Naive B cell (primary cell): ENCODE measurements at places on chromosomes 3 and 15.

- DNase-seq = no peak
Measured at GRCh38 chr3:128423525-128424147, 43.1 kb downstream of the DNAJB8 start.

DNA sequence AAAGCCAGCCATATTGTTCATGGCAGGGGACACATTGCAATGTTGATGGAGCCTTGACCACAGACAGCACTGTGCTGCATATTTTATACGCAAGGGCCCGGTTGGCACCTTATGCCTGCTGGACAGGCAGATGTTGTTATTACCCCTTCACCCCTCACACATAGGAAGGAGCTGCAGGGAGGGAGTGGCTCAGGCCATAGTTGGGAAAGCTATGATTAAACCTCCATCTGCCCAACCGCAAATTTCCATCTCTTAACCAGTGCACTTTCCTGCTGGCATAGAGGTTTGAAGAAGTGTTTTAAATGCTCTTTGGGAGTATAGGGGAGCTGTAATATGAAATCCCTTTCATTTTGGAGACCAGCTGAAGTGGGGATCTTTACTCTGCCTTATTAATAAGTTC lies 224.7 kb downstream of the CACNA2D3 start:
- no peak for DNase-seq

DNA sequence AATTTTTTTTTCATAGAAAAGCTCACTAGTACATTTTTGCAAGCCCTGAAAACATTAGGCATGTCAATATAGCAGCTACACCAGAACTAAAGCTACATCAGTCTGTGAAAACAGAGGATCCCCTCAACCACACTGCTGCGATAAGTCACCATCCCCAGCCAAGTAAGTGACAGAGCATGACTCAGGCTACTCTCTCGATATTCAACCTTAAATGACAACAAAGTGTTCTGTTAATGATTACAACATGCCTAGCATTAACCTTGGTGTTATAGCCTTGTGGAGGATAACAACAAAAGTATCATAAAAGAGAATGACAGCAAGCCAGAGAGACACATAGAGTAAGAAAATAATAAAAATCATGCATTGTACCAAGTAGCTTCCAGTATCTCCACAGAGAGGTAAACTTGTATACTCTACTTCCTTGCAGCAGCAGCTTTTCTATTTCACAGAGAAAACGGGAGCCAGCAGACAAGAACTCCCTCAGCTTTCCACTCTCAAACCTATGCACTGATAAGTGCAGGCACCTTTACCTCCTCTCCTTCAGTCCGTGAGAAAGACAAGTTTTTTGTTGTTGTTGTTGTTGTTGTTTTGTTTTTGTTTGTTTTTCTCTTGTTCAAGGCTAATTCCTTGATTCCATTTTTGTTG lies 76.6 kb downstream of the GBE1 start:
- no peak for DNase-seq

- no peak for DNase-seq
Measured at GRCh38 chr3:113601240-113601639, 68.9 kb downstream of the SIDT1 start.

DNA sequence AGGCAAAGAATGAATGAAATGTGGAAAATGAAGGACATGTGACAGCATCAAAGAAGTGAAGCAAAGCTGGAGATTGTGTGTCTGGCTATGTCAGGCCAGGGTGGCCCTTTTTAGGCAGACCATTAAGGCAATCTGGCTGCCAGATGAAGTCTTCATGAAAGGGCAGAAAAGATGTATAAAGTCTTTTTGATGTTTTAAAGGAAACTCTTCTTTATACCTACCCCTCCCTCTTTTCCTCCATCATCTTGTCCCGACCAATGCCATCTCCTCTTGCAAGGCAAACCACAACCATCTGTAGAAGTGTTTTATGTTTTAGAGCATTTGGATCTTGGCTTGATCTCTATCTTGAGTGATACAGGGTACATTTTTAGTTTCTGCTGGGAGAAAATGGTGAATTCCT lies 259.2 kb downstream of the LSAMP start:
- DNase-seq = no peak

DNA sequence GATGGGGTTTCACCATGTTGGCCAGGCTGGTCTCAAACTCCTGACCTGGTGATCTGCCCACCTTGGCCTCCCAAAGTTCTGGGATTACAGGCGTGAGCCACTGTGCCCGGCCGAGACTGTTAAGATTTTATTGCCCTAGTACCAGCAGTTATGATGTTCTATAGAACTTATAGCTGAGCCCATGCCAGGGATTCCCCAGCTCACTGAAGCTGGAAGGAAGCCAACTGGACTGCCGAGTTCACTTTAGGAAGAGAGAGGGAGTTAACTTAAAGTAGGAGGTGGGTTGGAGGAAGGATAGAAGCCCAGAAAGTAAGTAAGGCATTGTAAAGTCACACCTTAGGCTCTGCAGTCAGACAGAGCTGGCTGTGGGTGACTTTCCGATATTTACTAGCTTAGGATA lies 101.1 kb upstream of the BOC start:
- no peak for DNase-seq

DNA sequence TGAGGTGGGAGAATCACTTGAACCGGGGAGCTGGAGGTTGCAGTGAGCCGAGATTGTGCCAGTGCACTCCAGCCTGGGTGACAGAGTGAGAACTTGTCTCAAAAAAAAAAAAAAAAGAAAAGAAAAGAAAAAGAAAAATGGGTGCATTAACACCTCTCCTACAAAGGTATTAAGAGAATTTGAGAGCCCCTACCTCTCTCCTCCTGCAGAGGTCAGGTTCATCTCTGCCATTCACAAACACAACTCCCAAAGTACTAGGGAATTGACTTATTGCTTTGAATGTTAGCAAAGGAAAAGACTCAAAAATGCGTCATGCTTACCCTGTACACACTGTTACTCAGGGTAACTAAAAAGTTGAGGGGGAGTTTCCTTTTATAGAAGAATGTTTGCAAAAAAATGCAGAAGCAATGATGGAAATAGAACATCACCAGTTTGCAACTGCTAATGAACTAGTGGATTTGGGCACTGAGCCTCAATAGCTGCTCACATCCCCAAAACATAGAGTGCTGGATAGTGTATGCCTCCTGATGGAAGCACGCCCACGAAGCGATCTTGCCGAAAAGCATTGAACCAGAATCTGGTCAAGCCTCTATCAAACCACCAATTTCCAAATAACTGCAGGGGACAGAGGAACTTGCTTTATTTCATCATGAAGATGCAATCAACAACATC lies 15.5 kb upstream of the LYZL4 start:
- DNase-seq = no peak

- no peak for DNase-seq
Measured at GRCh38 chr3:130539005-130539404, 22.0 kb downstream of the COL6A6 start.

GRCh38 chr15:69466733-69467132 lies 14.1 kb downstream of the RPLP1 start:
- DNase-seq = no peak

GRCh38 chr3:1214933-1215332 lies 122.1 kb downstream of the CNTN6 start:
- no peak for DNase-seq

GRCh38 chr3:60792249-60792852 lies 458.9 kb downstream of the FHIT start:
- DNase-seq = no peak

GRCh38 chr3:11224870-11225229 lies 47.3 kb upstream of the ATG7 start:
- DNase-seq = no peak

DNA sequence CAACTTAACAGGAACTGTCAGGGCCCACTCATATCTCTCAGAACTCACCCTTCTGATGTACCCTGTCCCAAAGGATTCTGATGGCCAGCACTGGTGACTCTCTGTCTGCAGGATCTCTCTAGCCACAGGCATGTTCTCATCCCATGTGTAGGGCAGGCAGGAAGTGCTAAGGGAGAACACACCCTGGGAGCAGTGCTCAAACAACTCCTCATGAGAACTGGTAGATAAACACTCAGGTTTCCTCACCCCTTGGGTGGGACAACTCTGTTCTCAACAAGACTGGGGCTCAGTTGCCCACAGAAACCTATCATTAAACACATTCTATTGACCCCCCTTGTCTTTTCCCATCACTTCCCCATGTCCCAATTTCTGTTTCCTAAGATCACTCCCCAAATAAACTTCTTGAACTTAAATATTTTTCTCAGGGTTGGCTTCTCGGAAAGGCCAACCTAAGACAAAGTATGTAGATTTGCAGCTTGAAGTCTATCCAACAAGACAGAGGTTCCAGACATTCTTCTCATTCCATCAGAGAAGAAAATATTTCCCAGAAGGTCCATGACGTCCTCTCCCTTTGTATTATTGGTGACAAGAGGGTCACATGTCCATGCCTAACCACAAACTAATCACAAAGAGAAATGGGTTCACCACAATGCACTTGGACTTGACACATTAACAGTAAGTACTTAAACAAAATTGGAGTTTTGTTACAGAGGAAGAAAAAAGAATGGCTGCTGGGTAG lies 276.6 kb upstream of the GADL1 start:
- DNase-seq = no peak

GRCh38 chr15:96049323-96049722 lies 281.2 kb upstream of the NR2F2 start:
- no peak for DNase-seq

DNA sequence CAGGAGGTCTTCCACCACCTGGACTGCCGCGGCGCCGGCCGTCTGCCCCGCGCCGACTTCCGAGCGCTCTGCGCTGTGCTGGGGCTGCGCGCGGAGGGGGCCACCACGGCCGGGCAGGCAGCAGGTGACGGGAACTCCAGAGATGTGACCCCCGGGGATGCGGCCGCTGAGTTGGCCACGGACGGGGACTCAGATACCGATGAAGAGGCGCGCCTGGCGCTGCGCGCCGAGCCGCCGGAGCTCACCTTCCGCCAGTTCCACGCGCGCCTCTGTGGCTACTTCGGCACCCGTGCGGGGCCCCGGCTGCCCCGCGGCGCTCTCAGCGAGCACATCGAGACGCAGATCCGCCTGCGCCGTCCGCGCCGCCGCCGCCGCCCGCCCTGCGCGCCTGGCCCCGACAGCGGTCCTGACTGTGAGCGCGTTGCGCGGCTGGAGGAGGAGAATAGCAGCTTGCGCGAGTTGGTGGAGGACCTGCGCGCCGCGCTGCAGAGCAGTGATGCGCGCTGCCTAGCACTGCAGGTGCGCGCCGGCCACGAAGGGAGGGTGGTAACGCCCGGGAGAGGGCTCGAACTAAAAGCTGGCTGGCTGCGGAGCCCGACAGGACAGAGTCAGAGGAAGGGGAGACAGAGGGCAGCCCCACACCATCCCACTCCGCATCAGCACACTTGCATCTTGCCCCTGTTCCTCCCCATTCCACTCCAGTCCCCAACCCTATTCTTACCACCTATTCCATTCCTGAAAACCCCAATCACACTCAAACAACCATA lies 885 bp downstream of the EFCC1 start:
- DNase-seq = no peak

DNA sequence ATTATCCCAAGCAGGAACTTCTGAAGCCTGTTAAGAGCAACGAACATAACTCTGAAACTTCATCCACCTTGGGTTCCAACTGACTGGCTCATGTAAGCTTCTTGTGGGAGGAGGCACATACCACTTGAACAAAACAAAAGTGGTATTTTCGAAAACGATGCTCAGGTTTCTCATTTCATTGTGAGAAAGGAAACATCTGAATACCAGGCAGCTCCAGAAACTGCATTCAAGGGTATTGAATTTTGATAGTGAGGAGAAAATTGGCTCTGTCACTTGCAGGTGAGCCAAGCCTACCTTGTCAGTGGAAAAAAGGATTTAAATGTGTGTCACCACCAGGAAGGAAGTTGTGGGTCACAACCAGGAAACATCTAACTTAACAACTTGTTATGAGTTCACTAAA lies 218.1 kb upstream of the SATB1 start:
- no peak for DNase-seq

DNA sequence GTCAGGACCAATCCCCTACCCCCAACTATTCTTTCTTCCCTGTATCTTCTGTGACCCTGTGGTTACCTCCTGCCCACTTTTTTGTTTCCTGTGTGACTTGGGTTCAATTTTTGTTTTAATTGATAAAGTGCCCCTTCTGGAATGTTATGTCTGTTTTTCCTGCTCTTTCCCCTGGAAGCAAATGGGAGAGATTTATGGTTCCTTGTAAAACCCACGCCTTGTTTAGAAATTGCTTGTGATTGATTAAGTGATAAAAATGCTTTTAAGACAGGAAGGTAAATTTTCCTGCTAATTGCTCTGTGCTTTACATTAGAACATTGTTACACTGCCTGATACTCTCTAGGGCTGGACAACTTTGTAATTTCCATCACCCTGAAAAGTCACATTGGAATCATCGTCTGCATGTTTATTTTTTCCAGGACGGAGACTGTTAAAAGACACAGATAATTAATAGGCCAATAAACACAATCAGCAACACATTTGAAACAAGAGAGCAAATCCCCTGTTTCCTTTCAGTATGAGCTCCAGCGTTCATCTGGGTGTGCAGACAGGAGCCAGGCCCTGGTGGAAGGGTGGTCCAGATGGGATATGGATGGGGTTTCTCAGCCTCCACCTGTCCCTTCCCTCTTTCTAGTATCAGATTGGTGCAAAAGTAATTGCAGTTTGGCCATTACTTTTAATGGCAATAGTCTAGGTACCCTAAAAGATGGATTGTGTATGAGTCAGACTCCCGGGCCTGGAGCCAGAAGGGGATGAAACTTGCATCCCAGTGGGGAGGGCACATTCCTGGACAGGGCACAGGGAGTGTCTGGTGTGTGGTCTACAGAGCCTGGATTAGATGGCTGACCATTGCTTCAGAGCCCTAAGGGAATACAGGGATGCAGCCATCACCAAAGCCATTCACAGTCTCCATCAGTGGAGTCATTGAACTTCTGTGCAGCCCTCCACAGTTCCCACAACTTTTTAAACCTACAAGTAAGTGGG lies 58.1 kb upstream of the AGBL1 start:
- no peak for DNase-seq

DNA sequence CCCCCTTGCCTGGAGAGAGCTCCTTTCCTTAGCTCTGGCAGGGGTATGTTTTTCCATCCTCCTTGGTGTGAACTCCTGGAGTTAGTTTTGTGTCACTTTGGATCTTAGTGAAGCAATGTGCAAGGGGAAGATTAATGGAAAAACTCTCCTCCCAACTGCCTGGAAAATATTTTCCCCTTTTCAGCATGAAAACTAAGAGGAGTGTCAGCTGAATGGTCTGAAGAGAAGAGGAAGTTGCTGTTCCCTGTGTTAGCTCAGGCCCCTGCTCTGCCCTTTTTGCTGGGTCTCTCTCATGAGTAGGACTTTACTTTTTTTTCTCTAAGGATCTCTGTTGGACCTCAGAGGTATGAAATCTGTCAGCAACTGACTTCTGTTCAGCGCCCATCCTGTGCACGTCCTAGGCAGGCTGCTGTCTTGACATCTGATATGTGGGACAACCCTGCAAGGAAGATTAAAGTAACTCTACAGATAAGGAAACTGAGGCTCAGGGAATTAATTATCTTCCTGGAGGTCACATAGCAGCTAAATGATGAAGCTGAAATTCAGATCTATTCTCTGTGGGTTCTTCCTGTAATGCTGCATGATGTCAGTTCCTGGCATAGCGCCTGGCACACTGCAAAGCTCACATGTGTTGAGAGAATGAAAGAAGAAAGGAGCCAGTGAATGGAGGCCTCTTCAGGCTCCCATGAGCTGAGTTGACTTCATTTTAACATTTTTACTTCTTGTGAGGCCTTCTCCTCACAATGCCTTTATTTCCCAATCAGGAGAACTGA lies 109.7 kb upstream of the GALNT15 start:
- no peak for DNase-seq
